ENCODE measurements at places on chromosomes 7 and 10. TPM values are rescaled to one million over a fixed set of nuclear protein-coding genes. Genes with fewer than 3 reads are reported as not detected.

The CFAP46 gene
- total RNA-seq = 1.5 TPM

The UNCX gene
- total RNA-seq = not detected

DNA sequence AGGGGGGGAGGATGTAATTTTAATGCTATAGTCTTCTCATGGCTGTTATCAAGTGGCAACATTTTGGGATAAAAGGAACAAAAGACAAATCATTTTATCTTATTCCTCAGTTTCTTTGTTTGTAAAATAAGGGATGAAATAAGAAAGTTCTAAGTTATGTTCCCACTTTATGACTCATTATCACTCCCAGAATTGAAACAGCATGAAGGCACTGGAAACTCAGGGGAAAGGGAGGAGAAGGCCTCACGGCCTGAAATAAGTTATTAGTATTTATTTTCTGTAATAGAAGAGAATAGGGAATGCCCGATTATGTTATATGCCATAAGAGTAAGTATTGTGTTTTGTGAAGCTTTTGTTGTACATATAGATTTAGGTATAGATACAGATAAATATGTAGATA is 85.0 kb upstream of the NAMPT start:
- peak; percentile 9 for DNase-seq

DNA sequence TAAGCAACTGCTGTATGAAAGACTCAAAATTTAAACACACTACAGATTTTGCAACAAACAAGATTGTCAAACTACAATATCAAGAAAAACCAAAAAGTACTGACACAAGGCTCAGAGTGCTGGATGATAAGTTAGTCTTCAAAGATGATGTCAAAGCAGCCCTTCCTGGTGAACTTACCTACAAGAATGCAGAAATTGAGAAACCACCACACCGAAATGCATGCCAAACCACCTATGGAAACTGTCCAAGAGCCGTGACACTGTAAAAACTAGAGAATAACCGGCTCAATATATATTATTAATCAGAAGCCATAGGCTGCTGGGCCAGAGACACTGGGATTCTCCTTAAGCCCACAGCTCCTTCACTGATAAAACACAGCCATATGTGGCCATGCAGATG is 25.3 kb downstream of the DENND11 start:
- no peak for DNase-seq

GRCh38 chr10:128579280-128579865 is 453.1 kb upstream of the MKI67 start:
- no peak for DNase-seq

DNA sequence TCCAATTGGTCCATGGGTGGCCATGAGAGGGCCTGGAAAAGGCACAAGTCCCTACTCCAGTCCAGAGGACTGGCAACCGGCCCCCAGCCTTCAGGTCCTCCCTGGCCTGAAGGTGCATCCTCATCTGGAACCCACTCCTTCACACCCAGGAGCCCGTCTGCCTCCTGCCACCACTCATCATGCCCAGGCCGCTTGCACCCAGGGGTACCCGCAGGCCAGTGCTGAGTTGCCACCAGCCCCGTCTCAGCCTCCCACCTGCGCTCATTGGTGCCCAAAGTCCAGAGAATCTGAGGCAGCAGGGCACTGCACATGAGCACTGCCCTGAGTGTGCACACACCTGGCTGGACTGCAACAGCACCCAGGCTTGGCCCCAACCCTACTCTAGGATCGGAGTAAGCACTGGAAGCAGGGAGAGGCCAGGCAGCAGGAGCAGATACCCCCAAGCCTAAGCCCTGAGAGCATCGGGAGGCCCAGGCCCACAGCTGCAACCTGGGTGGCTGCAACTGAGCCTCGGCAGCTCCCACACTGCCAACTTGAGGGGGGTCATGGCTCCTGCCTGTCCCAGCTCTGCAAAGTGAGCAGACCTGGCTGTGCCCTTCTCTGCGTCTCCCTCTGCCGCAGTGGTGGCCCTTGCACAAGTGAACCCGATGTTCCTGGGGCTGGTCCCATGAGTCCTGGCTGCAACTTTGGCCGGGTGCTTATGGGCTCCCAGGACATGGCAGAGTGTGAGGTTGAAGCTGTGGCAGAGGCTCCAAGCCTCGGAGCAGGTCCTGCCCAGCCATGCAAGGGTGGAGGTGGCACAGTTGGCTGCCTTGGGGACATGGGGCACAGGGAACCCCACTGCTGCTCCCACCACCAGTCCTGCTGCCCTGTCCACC is 44.3 kb downstream of the TCERG1L start:
- DNase-seq = no peak

GRCh38 chr7:3760651-3761050 is 459.6 kb downstream of the SDK1 start:
- DNase-seq = no peak

GRCh38 chr7:42527004-42527403 is 290.0 kb upstream of the GLI3 start:
- no peak for DNase-seq

DNA sequence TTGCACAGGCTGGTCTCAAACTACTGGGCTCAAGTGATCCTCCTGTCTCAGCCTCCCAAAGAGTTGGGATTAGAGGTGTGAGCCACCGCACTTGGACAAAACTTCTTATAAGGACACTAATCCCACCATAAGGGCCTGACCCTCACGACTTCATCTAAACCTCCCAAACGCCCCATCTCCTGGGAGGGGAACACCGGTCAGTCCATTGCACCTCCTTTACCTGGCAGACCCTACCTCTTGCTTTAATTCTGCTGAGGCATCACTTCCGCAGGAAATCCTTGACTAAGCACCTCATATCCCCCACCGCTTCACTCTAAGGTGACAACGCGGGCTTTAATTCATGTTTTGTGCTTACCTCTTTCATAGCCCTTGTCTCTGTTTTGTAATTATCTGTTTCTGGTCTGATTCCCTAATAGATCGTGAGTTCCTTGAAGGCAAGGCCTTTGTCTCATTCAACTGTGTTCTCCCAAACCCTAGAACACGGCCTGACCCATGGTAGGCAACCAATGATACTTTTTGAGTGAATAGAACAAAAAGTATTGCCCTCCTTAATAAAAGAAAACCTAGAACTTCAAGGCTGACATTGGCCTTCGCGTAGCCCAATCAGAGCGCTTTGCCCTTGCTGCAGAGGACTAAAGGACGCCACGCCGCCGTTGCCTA is 481 bp upstream of the ZNF862 start:
- no peak for DNase-seq

DNA sequence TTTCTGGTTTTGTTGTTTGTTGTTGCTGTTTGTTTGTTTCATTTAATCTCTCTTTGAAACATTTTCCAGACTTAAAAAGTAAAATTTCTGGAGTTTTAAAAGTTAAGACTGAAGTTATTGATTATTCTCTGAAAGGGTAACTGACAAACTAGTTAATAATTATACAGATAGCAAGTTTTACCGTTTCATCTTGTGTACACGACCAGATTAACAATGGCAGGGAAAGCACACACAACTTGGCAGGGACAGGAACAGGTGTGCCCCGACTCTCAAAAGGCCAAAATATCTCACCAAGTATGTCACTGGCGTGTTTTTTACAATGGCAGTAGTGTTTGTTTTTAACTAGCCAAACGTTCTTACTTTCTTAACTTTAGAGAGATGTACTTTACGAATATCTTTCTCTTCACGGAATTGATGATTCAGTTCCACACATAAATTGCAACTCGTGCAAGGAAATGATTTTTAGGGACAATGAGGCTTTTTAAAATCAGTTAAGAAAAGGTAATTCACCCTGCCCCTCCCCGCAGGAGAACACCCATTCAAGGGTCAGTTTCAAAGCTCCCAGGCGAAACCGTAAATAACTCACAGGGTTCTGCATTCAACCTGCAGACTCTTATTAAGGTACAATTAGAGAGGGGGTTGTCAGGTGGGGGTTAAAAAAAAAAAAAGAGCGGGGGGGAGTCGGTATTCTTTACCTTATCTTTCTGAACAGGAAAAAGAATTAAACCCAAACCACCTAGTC is 3.5 kb downstream of the CTBP2 start:
- no peak for DNase-seq

DNA sequence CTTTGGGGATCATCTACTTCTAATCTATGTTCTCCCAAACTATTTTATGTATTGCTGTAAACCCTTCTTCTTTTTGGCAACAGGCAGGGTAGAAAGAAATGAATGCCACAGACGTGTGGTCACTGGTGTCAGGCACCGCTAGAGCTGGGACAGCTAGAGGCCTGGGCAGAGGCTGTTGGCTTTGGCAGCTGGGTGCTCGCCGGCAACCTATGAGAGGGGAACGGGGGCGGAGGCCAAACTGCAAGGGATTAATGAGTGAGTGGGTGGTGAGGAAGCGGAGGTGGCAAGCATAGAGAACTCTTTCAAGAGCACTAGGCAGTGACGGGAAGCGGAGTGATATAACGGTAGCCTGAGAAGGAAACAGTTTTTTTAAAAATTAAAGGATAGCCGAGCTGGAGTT is 78.5 kb downstream of the CREB5 start:
- no peak for DNase-seq

- no peak for DNase-seq
Measured at GRCh38 chr7:92423710-92424131, 23.6 kb upstream of the GATAD1 start.

DNA sequence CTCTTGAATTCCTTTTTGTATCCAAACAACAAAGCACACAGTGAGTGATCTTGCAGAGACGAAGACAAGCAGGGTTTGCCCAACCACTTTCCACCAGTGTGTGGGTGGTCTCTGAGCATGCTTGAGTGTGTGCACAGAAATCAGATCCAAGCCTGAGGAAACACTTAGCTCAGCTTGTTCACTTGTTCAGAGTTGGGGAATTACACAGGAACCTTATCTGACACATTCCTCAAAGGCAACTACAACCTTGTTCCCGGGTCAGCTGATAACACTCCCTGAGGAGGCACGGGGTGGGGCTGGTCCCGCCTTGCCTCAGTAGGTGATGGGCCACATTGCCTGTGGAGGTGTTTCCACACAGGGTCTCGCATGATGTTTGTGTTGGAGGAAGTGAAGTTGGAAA is 216.9 kb downstream of the DYNC1I1 start:
- DNase-seq = no peak

- DNase-seq = no peak
Measured at GRCh38 chr7:108596560-108596959, 26.9 kb downstream of the DNAJB9 start.
